Right lobe of liver (tissue), 6 donors: ENCODE measurements at places on chromosomes 2 and 18. TPM values are rescaled to one million over a fixed set of nuclear protein-coding genes. Genes with fewer than 3 reads are reported as not detected.
A peak's percentile ranks its signal among the peaks of the same experiment; 100 is the strongest.

MYL1 gene
- 1.3 TPM for total RNA-seq

MTCL1 gene
- total RNA-seq: 4.2 TPM

DNA sequence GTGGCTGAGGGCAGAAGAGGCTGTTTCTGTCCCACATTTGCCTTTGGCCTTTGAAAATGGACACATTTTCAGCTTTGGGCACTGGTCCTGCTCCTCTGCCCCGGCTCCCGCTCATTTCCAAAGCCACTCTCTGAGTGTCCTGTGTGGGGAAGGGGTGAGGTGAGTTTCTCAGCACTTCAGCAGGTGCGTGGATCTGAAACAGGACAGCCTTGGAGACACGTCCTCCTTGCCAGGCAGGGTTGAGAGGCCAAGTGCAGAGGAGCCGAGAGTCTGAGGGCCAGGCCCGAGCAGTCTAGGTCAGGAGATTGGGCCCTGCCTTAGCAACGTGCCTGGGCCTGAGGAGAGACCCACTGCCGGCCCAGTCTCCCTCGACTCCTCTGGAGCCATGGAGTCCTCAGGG lies 21.9 kb upstream of the ALPI start:
- H3K27ac ChIP-seq: no peak overlapping the region
- no peak for DNase-seq
- H3K4me1 ChIP-seq: no peaks in the 10 kb centered on the region
- H3K36me3 ChIP-seq: no peaks in the 10 kb centered on the region
- H3K27me3 ChIP-seq: no peaks in the 10 kb centered on the region
- H3K4me3 ChIP-seq: no peak overlapping the region

- DNase-seq: no peak
- no peak overlapping the region for H3K27ac ChIP-seq
- H3K4me1 ChIP-seq: no peaks in the 10 kb centered on the region
Observed at GRCh38 chr2:108623616-108624015, 89.3 kb downstream of the LIMS1 start.

- H3K27me3 ChIP-seq: no peaks in the 10 kb centered on the region
- H3K4me3 ChIP-seq: peak overlapping the region; percentile 9
- H3K4me1 ChIP-seq: no peaks in the 10 kb centered on the region
- H3K36me3 ChIP-seq: no peaks in the 10 kb centered on the region
- H3K27ac ChIP-seq: peak overlapping the region; percentile 79
Observed at GRCh38 chr2:172374318-172375240, 52.8 kb upstream of the ITGA6 start.

DNA sequence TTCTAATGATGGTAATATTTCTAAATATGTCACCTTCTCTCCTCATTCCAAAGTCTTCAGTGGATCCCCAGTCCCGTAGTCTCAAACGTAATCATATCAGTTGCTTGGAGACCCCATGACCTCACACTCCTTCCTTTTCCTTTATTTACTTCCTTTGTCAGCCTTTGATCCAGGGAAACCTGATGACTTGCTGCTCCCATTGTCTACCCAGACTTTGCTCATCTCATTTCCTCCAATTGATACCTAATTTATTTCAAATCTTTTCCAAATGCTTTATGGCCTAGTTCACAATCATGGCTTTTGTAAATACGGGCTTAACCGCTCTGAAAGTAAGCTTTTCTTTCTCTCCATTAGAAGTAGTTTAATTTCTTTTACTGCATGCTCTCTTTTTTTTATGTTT lies 402.4 kb upstream of the CYRIA start:
- no peaks in the 10 kb centered on the region for H3K4me1 ChIP-seq
- H3K4me3 ChIP-seq: no peak overlapping the region
- H3K27me3 ChIP-seq: no peaks in the 10 kb centered on the region

- no peak overlapping the region for H3K4me3 ChIP-seq
- no peaks in the 10 kb centered on the region for H3K27me3 ChIP-seq
- H3K4me1 ChIP-seq: no peaks in the 10 kb centered on the region
- no peak for DNase-seq
- H3K36me3 ChIP-seq: no peaks in the 10 kb centered on the region
- H3K27ac ChIP-seq: no peak overlapping the region
Observed at GRCh38 chr2:14517731-14518130, 114.8 kb upstream of the LRATD1 start.
